Stimulated activated CD4-positive, alpha-beta T cell treated with anti-CD3 and anti-CD28 coated beads, Interleukin-2, amount 100 ng/mL, for 48 hours (primary cell): ENCODE measurements at places on chromosomes 11 and 22.

DNA sequence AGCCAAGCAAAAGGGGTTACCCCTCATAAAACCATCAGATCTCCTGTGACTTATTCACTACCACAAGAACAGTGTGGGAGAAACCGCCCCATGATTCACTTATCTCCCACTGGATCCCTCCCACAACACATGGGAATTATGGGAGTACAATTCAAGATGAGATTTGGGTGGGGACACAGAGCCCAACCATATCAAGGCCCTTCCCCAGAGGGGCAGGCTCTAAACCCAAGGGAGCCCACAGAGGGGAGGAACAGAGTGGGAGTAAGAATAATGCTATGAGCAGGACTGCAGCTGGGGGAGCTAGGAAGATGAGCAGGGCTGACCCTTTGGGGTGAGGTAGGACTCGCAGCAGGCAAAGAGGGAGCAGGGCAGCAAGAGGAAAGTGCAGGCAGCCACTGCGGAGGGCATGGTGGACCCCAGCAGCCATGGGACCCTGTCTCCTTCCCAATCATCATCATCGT, 59.3 kb downstream of the CD82 start:
- DNase-seq, result no peak

GRCh38 chr22:49100773-49101172, 726.9 kb downstream of the BRD1 start:
- DNase-seq, result no peak

GRCh38 chr22:29690476-29690875, 29.3 kb upstream of the CABP7 start:
- DNase-seq, result no peak

DNA sequence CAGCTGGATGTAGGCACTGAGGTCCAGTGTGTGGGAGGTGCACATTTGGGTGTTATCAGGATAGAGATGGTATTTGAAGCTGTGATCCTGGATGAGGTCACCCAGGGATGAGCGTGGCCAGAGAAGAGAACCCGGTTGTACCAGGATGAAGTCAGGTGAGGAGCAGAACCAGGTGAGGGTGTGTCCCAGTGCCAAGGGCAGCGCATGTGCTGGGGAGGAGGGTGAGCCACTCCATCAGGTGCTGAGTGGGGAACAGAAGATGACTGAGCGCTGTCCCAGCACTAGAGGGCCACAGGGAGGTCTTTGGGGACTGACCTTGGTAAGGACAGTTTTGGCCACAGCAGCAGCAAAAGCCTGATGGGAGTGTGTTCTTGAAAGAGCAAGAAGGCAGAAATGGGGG, 2.7 kb downstream of the ARL2 start:
- DNase-seq, result no peak

GRCh38 chr22:19811211-19811621, 43.5 kb downstream of the GNB1L start:
- no peak for DNase-seq

GRCh38 chr22:32329202-32329645, 28.4 kb upstream of the RFPL3 start:
- DNase-seq, result no peak

DNA sequence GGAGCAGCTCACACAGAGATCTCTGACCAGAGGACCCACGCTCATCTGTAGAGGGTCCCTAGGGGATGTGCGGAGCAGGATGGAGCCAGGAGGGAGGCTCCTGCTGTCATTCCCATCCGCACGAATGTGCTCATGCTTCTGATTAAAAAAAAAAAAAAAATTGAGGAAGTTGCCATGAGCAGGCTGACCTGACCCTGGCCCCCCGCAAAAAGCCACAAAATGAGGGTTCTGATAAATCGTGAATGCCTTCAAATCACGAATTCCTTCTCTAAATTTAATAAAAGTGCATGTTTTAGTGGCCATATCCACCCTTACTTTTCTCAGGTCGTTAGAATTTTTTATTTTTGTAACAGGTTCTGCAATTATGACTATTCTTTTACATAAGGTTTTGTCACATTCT, 378.2 kb downstream of the OPCML start:
- no peak for DNase-seq

- no peak for DNase-seq
These were observed 12.9 kb upstream of the ARHGAP42 start for GRCh38 chr11:100674212-100674611.

- DNase-seq, result no peak
These were observed 115.0 kb upstream of the NARS2 start for GRCh38 chr11:78689585-78690153.

GRCh38 chr11:133388975-133389568, 143.2 kb downstream of the OPCML start:
- no peak for DNase-seq

DNA sequence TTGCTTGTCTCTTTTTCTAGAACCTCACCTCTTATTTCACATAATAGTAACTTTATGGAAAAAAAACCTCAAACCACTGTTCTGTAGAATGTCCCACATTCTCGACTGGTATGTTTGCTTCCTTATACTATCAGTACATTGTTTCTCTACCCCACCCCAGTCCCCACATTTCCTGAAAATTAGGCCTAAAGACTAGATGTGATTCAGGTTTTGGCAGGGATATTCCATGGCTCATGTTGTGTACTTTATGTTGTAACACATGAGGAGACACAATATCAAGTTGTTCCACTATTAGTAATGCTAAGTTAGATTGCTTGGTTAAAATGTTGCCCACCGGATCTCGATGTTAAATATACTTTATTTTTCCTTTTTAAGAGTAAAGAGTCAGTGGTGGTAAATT, 34.7 kb downstream of the DDIAS start:
- DNase-seq, result no peak
